Heart left ventricle (tissue), 16 donors: ENCODE measurements at places on chromosomes 7 and 10. TPM values are rescaled to one million over a fixed set of nuclear protein-coding genes. Genes with fewer than 3 reads are reported as not detected.

- no peak for DNase-seq
Measured at GRCh38 chr7:54796150-54796549, 37.1 kb upstream of the SEC61G start.

GRCh38 chr7:101567230-101567629 lies 61.9 kb downstream of the MYL10 start:
- no peak for DNase-seq

DNA sequence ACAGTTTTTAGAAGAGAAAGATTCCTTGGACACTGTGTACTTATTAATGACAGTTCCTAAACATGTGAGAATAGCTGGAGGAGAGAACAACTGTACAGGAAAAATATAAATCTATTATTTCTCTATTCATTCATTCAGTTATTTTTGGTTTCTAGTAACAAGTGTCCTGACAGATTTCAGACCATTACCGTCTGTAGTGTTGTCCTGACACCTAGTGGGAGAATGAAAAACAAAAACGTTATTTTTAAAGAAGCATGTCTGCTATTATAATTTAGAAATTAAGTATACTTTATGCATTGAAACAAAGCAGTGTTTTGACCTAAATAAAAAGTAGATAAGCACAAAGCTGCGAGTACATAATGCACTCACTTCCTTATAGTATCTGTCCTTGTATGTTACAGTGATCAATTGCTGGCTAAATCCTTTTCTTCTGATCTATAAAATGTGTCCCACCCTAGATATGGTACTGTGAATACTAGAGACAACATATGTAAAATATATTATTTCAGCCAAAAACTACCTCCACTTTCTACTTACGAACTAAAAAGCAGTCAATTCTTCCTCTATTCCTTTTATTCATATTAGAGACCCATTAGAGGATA lies 575.6 kb downstream of the ARL4A start:
- no peak for DNase-seq

- DNase-seq = no peak
Measured at GRCh38 chr10:132536241-132536876, 1.2 kb upstream of the INPP5A start.

DNA sequence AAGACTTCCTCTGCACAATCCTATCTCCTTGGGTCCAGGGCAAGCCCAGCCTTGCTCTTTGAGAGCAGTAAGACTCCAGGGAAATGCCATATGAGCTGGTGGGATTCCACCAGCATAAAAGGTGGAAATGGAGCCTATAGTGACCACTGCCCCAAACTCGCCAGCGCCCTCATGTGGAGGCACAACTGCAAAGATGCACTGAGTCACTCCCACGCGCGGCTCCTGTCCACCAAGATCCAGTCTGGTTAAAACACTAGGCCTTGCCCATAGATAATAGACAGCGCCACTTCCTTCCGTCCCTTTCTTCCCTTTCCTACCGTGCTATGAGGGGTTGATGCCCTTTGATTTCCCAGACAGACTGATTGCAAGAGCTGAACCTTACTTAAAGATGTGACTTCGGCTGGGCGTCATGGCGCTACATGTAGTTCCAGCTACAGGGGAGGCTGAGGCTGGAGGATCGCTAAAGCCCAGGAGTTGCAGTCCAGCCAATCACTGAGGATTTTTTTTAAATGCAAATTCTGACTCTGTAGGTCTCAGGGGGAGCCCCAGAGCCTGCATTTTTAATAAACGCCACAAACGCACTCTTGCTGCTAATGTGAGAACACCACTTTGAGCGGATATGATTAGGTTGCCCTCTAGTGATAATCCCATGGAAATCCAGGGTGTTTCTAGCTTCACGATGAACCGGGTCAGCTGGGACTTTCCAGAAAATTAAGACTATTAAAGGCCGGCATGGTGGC lies 136.5 kb downstream of the EPC1 start:
- DNase-seq = no peak

DNA sequence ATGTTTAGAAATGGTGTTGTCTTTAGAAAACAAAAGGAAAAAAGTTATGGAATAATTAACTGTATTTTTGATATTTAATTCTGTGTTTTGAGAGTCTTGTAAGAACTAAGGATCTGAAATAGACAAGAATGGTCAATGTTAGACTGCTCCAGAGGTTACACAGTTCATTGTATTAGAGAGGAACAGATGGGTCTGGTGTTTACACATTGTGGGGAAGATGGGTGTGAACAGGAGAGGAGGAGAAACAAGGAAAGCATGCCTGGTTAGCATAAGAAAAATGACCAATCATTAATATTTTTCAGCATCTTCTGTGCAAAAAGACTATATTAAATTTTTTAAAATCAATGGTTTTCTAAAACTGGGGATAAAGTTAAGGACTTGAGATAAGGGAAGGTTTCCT lies 11.9 kb downstream of the MEOX2 start:
- no peak for DNase-seq

MMD2 gene
- polyA plus RNA-seq = not detected

DNA sequence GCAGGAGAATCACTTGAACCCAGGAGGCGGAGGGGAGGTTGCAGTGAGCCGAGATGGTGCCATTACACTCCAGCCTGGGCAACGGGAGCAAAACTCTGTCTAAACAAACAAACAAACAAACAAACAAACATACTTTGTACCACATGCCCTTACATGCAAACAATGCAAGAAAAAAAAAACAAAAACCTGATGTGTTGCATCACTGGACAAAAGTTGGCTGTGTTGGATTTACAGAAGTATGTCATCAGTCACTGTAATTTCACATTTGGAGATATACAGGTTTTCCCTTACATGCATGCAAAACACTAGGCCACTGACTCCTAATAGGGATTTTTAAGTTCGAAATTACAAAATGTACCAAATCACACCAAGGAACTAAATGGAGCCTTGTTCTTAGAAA lies 138.5 kb downstream of the SRPK2 start:
- DNase-seq = no peak

GRCh38 chr7:3107889-3108570 lies 64.4 kb upstream of the CARD11 start:
- DNase-seq = no peak

ACTL6B gene
- polyA plus RNA-seq = not detected
